ENCODE measurements at places on chromosomes 2 and 18. TPM values are rescaled to one million over a fixed set of nuclear protein-coding genes. Genes with fewer than 3 reads are reported as not detected.
A peak's percentile ranks its signal among the peaks of the same experiment; 100 is the strongest.

DNA sequence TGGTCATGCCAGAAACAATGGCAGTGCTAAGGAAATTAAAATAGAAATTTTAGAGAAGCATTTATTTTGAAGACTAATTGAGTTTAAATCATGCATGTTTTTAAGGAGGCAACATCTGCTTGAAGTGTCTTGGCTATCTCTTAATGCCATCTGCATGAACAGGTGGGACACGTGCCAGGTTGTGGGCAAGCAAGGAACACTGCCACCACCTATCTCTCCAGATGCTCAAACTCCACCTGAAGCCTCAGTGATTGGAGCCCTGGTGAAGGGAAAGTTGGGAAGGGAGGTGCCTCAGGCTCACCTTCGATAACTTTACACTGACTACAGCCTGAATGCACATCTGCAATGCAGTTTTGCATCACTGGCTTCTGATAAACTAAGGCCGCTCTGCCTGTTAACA lies 91.5 kb downstream of the TPGS2 start:
- no peak for DNase-seq

- no peak for DNase-seq
Observed at GRCh38 chr2:106644623-106645022, 157.5 kb downstream of the CD8B2 start.

DNA sequence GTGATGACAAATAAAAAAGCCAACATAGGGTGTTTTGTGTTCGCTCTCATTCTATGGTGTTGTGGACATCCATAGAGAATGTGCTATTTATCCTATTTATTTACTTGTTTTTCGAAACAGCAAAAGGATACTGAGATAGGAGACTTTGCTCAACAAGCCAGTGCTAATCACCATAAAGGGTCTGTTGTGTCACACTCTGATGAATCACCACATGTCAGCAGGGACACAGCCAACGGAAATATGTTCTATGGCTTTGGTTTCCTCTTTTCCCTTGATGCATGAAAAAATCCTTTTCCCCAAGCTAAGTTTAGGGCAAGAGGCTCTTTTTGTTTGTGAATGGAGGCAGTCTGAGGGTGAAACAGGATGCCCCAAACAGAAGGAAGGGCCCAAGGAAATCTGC lies 154.3 kb downstream of the RNF152 start:
- DNase-seq = peak; percentile 26

Gene ST6GAL2
- 0.09 TPM for total RNA-seq

Gene PKDCC
- total RNA-seq = 57.8 TPM

- DNase-seq = no peak
Observed at GRCh38 chr2:176774766-176775451, 437.7 kb upstream of the HNRNPA3 start.

Gene PROM2
- total RNA-seq = 0.18 TPM

DNA sequence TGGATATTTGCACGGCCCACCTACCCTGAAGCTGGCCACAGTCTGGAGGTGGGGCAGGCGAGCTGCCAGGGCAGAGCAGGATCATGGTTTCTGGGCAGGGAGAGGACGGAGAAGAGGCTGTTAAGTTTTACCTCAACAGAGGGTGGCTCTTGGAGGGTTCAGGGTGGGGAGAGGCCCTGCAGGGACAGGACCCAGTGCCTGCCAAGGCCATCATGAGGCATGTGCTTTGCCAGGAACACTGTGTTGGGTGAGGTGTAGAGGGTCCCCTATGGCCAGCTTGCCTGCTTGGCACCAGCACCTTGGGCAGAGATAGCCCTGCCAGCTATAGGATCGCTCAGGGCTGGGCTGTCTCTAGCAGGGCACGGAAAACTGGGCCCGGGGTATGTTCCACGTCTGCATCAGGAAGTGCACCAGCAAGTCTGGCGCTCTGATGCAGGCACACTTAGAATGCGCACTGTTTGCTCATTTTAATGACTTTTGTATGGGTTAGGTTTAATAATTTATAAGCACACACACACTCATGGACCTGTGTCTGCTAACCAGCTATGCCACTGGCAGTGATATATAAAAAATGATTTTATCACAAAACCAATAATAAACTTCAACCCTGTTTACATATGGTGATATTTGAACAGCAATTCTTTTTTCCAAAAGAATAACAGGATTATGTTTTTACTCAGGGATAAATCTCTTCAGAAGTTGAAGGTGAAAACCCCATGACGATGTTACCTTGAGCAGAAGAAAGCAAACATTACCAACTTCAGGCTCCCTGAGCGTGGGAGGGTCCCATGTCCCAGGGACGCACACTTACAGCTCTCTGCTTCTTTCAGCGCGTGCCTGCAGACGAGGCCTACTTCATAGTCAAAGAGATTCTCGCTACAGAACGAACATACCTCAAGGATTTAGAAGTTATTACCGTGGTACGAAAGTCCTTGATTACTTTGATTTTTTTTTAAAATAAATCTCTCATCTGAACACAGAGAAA lies 46.4 kb downstream of the STK25 start:
- no peak for DNase-seq

Gene AKAIN1
- total RNA-seq = not detected

GRCh38 chr2:96591494-96591893 lies 46.6 kb downstream of the KANSL3 start:
- DNase-seq = no peak

DNA sequence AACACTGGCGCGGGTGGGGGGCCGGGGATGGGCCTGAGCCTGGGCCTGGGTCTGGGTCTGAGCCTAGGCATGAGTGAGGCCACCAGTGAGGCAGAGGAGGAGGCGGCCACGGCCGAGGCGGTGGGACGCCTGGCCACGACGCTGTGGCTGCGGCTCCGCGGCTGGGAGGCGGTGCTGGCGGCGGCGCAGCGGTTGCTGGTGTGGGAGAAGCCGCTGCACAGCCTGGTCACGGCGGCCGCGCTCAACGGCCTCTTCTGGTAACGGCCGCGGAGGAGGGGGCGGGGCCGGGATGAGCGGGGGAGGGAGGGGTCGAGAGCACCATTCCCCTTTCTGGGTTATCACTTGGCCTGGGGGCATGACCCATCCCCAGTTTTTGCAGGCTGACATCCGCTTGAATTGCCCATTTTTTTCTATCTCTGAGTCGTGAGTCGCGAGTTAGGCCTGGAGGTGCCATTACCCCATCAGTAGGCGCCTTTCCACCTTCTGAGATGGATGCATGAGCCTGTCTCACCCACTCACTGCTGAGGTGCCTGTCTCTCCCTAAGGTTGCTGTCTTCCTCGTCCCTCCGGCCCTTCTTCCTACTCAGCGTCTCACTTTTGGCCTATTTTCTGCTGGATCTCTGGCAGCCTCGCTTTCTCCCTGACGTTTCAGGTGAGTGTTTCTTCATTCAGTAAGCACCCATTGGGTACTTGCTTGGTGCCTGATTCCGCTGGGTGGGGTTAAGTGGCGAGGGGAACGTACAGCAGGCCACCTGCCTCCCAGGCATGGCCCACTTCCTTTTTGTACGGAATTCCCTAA lies 501 bp downstream of the RETREG2 start:
- DNase-seq = peak; percentile 19

- DNase-seq = no peak
Observed at GRCh38 chr2:24731923-24732322, 61.3 kb downstream of the PTRHD1 start.

Gene UPP2
- total RNA-seq = not detected

DNA sequence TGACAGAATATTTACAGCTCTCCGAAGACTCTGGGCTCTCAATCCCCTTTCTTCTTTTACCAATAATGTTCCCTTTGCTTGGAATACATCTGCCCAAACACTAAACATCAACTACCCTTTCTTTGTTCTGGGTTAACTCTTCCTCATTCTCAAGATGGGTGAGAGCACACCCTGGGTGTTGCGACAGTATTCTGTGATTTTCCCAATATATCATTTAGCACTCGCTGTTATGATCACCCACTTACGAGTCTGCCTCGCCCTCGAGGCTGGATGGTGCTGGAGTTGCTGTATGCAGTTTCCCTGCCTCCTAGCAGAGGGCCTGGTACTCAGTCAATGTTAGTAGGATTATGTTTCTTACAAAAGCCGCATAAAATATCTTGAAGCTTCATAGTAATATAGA lies 93.2 kb downstream of the SOCS6 start:
- no peak for DNase-seq

- no peak for DNase-seq
Observed at GRCh38 chr2:3483986-3484960, 35.1 kb downstream of the ADI1 start.

GRCh38 chr2:183946193-183946592 lies 652.1 kb upstream of the ZNF804A start:
- DNase-seq = no peak

Gene KCNG2
- total RNA-seq = not detected

DNA sequence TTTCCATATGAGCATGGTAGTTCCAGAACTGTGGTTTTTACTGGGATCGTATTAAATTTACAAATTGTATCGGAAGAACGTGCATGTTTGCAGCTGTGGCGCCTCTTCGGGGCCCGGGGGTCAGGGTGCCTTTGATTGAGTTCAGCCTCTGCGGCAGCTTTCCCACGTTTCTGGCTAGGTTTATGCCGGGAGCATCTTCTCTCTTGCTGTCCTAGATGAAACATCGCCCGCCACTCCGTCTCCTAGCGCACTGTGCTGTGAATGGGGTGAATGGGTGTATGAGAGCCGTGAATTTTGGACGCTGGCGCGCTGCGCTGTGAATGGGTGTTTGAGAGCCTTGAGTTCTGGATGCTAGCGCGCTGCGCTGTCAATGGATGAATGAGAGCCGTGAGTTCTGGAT lies 12.3 kb downstream of the PDCD1 start:
- DNase-seq = no peak

DNA sequence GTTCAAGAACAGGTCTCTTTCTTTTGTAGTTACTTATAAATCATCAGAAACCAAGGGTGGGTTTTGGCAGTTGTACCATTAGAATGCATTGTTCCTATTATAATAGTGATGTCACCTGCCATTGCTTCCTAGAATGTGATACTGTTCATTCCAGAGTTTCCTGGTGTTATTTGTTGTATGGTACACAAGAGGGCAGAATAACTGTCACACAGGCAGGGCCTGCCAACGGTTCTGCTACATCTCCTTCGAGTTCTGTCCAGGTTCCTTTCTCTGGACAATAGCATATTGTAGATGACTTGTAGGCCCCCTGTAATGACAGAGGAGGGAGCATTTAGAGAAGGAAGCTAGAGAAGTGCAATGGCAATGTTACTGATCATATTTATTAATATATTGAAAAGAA lies 98.3 kb downstream of the KLHL14 start:
- DNase-seq = no peak

Gene ZAP70
- total RNA-seq = not detected

Gene SMAD4
- total RNA-seq = 298 TPM

GRCh38 chr18:76307293-76307690 lies 187.8 kb downstream of the ZNF516 start:
- no peak for DNase-seq

DNA sequence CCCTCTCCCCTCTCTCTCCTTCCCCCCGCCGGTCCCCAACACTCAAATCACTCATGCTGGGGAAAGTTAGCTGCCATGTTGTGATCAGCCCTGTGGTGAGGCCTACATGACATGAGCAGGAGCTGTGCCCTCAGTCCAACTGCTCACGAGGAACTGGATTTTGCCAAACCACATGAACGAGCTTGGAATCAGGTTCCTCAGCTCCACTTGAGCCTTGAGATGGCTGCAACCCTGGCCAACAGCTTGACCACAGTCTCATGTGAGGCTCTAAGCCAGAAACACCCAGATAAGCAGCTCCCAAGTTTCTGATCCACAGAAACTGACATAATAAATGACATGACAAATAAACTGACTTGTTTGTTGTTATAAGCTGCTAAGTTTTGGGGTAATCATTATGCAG lies 38.4 kb downstream of the ARL4C start:
- DNase-seq = peak; percentile 86

GRCh38 chr2:149596471-149596870 lies 8.9 kb upstream of the MMADHC start:
- no peak for DNase-seq

Gene INHBB
- not detected for total RNA-seq

DNA sequence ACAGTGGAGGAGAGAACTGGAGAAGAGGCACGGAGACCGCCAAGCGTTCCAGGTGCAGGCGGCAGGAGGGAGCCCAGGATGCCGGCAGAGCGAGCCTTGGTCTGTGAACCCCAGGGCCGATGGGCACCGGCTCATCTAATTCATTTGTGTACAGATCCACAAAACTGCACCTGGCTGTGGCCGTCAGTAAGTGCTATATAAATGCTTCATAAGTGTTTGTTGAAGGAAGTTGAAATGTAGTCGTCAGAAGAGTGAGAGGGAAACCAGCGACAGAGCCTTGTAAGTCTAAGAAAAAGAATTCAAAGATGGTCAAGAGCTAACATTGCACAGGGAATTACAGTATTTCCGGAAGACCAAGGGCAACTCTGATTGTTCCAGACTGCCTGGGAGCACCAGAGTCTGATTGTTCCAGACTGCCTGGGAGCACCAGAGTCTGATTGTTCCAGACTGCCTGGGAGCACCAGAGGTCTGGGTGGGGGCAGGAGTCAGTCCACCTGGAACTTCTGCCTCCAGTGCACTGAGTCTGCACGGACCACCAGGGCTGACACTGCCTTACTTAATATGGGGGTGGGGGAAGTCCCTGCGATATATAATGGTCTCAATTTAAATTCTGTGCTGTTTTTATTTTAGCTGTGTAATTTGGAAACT lies 112.3 kb downstream of the BCL2 start:
- no peak for DNase-seq

Gene ATP6V1B1
- 0.09 TPM for total RNA-seq

GRCh38 chr2:218853766-218854165 lies 5.8 kb upstream of the WNT6 start:
- no peak for DNase-seq

- DNase-seq = peak; percentile 51
Observed at GRCh38 chr2:186554850-186555671, 34.8 kb upstream of the ITGAV start.

Gene CTDP1
- 14.1 TPM for total RNA-seq

Gene TMEM17
- total RNA-seq = 4.4 TPM

All from fibroblast of the aortic adventitia (primary cell).